GM23248 (cell line): ENCODE measurements at places on chromosomes 3 and 15.
A peak's percentile ranks its signal among the peaks of the same experiment; 100 is the strongest.

- DNase-seq, result peak; percentile 1
Measured at GRCh38 chr3:117630469-117630868, 920.9 kb downstream of the TUSC7 start.

DNA sequence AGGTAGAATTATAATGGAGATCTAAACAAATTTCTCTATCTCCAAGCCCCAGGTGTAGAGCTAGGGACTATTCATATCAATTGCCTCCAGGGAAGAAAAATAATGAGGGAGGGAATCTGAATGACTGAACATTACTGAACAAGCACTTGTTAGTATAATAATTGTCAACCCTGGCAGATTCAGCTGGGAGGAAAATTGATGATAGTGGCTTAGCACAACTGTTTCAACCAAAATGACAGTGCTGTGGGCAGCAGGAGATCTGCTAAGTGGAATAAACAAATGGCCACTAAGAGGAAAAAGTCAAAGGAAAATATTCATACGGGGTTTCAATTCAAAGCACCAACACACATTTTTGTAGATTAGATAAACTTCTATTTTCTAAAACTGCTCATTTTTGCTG, 294.9 kb upstream of the ZNF385D start:
- DNase-seq, result no peak

- DNase-seq, result no peak
Measured at GRCh38 chr3:90034038-90034437, 926.6 kb downstream of the EPHA3 start.

DNA sequence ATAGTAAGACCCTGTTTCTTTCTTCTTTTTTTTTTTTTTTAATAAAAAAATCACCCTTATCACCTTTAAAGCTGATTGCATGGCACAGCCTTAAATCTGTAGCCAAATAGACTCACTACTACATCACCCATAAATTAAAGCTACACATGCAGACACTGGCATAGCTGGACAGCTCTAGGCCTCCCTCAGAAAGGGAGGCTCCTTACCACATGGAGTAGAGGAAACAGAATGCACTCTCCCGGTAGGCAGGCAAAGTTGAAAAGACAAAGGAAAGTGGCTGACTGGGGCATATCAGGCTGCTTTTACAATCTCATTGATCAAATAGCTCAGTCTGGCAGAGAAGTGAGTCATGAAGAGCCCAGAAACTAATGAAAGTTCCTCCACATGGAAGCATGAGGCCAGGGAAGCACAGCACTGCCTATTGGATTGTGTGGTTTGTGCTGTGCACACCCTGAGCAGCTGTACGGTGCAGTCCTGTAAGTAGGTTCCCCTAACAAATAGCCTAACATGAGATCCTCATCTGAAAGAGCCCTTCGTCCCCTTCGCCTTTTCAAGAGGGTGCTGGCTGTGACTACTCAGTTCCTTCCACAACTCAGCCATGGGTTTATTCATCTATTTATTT, 32.7 kb upstream of the FAM98B start:
- peak; percentile 11 for DNase-seq

- DNase-seq, result peak; percentile 93
Measured at GRCh38 chr15:100349696-100350433, 8.1 kb upstream of the ADAMTS17 start.

DNA sequence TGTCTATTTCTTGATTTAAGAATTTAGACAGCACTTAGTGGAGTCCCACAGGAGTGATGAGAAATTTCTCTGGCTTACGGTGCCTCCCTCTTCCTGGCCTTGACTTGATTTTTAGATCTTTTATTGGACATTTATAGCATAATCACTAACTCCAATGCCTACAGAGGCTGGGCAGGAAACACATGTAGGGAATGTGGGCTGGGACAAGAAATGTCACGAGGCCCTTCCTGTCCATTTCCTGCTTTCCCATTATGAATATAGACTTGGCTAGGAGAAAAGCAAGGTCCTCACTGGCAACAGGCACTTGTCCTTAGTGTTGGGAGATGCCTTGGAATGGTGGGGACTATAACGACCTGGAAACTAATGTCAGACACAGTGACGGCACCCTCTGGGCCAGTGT, 100.3 kb downstream of the MYLK start:
- DNase-seq, result no peak
